ENCODE measurements at places on chromosomes 7 and 10.

GRCh38 chr10:117934477-117934876, 112.3 kb downstream of the RAB11FIP2 start:
- no peak for DNase-seq

DNA sequence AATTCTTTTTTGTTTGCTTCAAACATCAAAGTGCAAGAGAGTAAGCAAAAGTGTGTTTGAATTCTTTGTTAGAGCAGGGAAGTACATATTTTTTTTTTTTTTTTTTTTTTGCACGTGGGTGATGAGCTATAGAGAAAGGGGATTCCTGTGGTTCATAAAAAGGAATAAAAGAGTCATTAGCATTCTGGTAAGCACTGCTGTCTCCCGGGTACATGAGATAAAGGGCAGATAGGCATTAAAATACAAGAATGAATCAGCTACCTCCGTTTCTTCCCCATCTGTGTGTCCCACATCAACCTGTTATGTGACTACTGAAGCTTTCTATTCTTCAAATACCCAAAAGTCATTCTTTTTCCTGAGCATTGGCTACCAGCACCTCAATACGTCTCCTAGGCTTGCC, 102.4 kb upstream of the SEMA3D start:
- no peak for DNase-seq

GRCh38 chr7:154372011-154372601, 319.9 kb downstream of the DPP6 start:
- DNase-seq: no peak

DNA sequence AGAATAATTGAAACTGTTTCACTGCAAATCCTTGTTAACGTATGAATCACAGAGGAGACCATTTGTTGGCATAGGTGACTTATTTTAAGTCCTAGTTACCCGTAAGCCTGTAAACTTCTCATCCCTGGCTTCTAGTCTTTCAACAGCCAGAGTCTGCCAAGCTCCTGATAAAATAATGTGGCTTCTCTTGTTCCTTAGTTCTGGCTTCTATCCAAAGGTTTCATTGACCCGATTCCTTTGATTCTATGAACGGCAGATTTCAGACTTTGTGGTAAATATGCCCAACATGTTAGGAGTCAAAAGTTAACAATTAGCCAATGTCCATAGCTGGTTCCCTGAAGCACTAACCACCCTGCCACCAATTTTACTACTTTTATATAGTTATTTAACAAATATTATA, 23.3 kb downstream of the DNAH11 start:
- DNase-seq: no peak

DNA sequence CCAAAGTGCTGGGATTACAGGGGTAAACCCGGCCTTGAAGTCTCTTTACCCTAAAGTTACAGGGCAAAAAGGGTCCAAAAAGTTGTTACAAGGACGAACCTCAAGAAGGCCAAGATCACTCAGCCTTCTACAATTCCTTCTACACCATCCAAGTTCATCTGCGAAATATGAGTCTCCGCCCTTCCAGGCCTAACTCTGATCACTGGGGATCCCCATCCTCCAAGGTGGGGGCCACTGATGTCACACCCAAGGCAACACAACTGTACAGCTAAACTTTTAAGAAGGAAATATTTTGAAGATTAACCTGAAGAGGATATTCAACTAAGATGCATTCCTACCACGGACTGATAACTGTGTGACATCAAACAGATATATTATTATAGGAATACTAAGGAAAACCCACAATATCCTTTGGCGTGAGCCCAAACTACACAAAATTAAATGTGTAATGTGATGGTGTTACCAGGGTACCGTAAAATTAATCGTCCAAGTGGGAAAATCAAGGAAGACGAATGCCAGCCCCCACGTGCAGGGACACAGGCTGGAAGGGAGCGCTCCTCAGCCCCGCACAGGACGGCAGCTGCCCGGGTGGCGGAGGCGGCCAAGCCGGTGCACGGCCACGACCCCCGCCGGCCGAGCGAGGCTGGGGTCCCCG, 1.0 kb downstream of the PAXIP1 start:
- DNase-seq: no peak

DNA sequence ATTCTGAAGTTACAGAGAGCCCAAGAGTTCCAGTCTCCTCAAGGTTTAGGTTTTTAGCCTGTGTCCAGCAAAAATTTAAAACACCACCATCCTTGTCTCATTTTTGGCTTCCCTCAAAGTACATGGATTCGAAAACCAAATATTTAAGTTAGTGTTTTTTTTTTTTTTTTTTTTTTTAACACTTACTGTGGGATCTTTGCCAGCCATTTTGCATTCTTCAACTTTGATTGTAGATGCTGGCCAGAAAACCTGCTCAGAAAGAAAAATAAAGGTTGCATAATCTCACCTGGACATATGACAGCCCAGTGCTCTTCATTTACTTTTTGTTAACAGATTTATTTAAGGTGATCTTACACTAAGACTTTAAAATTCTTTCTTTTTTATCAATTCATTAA, 91.6 kb downstream of the SEMA3C start:
- DNase-seq: no peak

DNA sequence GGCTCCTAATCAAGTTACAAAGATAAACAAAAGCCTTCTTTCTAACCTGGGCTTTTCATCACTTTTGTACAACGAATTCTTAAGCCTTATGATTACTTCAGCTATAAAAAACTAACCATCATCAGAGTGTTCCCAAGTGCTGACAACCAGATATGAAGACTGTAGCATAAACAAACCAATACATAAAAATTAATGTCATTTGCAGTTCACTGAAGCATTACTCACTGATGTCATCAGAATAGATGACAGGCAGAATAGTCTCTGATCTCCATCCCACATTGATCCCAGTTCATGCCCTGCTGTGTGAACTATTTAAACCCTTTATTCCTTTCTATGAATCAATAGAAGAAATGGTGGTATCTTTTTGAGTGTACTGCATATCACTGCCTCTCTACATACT, 84.4 kb downstream of the DNAJC1 start:
- no peak for DNase-seq

GRCh38 chr10:51230887-51231585, 156.7 kb downstream of the PRKG1 start:
- no peak for DNase-seq

DNA sequence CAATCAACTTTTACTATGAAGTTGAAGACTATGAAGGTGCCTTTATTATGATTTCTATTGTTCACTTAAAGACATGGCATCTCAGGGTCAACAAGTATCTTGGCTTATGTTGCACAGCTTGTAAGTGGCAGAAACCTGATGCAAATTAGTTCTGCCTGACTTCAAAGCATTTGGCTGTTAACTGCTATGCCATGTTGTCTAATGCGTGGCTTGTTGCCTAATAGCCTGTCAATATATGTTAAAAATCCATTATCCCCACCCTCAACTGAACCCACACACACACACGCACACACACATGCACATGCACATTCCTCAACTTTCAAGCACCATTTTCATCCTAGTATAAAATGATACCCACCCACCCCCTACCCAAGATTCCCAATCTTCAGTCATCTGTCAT, 217.1 kb downstream of the NRG3 start:
- DNase-seq: no peak

DNA sequence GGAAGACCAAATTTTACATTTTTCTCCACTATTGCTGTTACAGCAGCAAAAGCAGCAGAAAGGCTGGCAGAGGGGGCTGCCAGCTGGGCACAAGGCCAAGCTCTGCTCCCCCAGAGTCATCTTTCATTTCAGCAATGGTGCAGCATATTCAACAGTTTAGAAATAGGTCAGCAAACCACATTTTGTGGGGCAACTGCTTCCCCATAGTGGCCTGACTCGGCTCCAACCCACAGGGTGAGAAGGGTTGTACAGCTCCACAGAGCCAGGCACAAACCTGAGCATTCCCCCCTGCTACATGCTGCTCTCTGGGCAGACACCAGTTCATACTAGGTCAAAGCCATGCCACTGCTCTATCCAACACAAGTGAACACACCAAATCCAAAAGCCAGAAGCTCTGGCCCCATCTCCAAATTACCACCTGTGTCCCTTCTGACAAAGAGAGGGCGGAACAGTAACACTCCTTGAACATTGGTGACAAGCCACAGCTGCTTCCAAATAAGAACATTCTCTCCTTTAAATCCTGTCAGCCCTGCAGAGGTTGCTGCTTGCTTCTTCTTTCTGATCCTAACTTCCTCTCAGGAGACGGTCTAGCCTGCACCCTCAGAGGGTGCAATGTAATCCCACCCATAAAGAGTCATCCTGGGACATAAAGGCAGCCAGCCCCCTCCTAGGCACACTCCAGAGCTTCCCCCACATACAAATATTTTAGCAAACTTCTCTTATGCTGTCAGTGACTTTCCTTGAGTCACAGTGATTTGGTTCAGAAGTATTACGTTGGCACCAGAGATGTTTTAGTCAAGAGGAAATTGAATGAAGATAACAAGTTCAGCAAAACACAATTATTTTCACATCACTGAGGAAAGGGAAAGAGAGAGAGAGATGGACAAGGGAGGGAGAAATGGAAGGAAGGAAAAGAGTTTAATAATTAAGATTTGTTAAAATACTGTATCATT, 39.0 kb upstream of the SLIT1 start:
- DNase-seq: no peak

- no peak for DNase-seq
Observed at GRCh38 chr10:11112718-11113117, 95.0 kb downstream of the CELF2 start.

- no peak for DNase-seq
Observed at GRCh38 chr7:20275637-20276036, 55.1 kb upstream of the ITGB8 start.

- no peak for DNase-seq
Observed at GRCh38 chr7:159088016-159088865, 56.4 kb downstream of the VIPR2 start.

GRCh38 chr7:73847941-73848723, 5.8 kb upstream of the METTL27 start:
- no peak for DNase-seq

- no peak for DNase-seq
Observed at GRCh38 chr7:122884186-122884585, 2.1 kb downstream of the CADPS2 start.

- DNase-seq: no peak
Observed at GRCh38 chr10:68992636-68993440, 4.2 kb downstream of the KIFBP start.

DNA sequence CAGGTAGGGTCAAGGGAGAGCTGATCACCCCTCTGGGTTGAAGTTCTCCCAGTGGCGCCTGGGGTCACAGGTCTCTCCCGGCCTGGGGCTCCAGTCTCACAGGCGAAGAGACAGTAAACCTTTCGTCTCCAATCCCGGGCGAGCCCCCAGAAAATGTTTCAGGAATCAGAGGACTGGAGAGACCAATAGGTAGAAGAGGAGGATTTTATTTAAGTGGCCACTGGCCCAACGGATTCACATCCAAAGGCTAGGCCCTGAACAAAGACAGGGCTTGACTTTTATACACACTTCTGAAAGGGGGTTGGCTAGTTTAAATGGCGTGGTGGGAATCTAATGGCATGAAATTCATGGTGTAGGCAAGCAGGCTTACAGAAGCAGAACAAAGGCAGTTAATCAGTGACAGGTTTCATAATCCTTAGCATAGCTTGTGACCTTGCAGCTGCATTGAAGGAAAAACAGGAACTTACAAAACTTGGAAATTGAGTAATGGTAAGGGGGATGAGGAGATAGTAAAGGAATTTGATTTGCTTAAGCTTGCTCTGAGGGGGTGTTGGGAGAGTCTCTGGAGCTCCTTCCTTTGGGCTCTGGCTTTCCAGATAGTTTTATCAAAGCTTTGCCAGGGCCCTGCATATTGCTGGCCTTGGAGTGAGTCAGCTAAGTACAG, 105.5 kb downstream of the TRIM24 start:
- no peak for DNase-seq

DNA sequence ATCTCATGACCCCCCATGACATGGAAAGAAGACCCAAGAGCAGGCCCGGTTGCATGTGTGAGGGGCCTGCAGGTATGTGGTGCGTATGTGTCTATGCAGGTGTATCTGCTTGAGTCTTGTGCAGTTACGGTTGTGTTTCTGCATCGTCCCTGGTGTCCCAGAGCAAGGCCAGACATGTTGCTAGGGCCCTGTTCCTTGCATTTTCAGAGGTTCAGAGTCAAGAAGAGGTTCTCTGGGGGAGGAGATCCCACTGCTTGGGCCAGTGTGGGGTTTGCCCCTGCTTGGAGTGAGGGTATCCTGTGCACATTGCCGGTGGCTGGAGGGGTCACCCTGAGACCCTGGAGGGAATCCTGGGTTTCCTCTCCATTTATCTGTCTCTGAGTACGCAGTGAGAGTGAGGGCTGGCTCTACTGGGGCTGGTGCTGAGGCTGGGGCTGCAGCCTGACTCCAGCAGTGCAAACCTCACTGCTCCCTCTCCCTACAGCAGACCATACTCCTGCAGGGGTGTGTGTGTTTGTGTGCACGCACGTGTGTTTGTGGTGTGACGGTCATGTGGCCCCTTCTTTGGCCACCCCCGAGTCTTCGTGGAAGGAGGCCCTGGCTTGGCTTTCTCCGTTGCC, 4.1 kb downstream of the TRIM8 start:
- no peak for DNase-seq

DNA sequence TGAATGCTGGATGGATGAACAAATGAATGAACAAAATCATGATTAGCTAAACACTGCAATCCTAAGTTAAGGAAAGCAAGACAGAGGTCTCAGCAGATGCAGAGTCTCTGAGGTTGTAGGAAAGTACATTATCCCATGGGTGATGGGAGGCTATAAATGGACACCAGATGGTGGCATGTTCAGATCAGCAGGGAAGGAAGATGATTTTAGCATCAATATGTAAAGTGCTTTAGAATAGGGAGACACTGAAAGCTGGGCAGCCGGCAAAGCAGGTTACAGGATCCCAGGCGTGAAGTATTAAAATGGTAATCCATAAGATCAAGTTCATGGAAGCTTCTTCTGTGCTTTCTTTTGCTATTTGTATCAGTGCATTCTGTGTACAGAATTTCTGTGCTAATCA, 7.9 kb upstream of the RAPGEF5 start:
- no peak for DNase-seq

DNA sequence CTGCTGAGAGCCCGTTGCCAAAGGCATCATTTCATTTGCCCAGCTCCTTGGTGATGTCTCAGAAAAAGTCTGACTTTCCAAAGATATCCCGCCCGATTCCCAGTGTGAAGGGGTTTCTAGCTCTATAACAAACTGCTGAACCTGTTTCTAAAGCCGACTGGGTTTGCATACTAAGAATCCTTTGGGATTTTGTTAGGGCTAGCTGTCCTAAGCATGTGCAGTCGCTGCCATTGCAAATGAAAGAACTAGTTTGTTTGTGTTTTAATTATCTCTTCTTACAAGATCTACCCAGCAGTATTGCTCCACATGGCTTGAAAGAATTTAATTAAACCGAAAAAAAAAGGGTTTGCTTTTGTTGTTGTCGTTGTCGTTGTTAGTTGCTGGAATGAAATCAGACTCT, 476.6 kb downstream of the GATA3 start:
- no peak for DNase-seq
